ENCODE measurements at places on chromosomes 1 and 21.

GRCh38 chr21:39386194-39386593 is 37.3 kb upstream of the HMGN1 start:
- DNase-seq: peak; percentile 52

DNA sequence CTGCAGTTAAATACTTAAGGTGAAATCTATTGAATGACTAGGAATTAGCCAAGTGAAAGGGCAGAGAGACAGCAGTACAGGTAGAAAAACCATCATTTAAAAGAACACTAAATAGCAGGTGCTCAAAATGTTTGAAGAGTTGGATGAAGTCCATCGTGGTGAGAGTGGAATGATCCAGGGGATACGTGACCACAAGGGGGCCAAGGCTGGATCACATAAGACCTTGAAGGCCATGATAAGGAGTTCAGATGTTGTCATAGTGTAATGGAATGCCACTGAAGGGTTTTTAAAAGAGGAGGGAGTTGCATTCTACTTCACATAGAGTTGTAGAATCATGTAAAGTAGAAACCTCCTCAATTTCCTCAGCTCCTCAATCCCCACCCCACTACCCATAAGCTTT is 34.8 kb upstream of the HOOK1 start:
- peak; percentile 22 for DNase-seq

GRCh38 chr1:111323231-111323630 is 32.6 kb downstream of the CHIA start:
- DNase-seq: no peak

GRCh38 chr1:37267111-37267835 is 207.1 kb upstream of the ZC3H12A start:
- DNase-seq: no peak

DNA sequence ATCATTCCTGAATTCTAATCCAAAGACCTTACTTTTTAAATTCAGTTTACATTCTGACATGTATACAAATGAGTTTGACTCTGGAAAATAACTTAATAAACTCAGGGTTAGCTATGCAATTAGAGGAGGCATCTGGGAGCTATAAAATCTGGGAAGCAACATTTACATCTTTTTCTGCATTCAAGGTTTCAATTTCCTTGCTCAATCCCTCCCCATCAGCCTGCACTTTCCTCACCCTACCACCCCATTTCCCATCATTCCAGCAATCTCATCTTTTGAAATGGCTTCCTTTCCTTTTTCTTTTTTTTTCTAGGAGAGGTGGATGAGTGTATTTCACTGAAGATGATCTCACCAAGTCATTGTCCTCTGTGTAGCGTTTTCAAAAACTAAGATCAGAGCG is 65.3 kb upstream of the BEND5 start:
- DNase-seq: no peak

DNA sequence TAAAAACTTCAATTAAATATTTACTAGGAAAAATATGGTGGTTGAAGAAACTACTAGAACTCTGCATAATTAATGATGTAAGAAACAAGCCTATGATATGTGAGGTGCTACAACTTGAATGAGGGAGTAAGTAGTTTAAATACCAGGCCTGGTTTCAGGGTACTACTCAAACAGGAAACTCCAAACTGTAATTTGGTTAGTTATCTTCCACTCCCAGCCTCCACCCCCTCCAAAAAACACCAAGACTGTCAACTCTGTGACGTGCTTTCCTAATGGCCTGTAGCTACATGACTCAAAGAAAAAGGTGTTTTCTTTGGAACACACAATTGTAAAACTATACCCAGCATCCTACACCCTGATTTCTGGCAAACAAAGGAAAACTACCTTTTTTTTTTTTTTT is 55.9 kb upstream of the RCC1 start:
- DNase-seq: no peak

DNA sequence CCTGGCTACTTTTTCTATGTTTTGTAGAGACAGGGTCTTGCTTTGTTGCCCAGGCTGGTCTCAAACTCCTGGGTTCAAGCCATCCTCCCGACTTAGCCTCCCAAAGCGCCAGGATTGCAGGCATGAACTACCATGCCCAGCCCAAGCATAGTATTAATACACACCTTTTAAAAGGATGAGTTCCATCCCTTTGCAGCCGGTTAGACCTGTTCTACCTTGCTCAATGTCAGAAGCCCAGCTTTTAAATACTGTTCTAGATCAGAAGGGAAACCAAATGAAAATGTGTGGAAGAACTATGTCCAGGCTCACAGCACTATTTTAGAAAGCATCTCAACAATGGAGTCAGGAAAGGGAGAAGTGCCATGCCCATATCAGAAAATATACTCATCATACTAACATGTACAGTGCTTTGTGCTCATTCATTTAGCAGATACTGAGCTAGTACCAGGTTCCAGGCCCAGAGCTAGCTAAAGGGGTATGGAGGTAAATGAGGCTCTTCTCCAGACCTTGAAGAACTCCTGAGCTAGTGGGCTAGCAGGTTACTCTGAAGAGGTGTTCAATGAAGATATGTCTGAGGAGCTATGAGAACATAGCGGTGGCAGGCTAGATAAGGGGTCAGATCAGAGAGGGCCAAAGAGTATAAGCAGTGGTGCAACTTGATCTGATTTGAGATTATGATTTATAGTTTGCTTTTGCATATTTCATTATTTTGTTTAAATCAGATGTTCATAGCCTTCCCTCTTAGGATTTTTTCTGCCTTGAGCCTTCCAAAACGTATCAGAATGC is 78.2 kb downstream of the RNF220 start:
- DNase-seq: no peak

DNA sequence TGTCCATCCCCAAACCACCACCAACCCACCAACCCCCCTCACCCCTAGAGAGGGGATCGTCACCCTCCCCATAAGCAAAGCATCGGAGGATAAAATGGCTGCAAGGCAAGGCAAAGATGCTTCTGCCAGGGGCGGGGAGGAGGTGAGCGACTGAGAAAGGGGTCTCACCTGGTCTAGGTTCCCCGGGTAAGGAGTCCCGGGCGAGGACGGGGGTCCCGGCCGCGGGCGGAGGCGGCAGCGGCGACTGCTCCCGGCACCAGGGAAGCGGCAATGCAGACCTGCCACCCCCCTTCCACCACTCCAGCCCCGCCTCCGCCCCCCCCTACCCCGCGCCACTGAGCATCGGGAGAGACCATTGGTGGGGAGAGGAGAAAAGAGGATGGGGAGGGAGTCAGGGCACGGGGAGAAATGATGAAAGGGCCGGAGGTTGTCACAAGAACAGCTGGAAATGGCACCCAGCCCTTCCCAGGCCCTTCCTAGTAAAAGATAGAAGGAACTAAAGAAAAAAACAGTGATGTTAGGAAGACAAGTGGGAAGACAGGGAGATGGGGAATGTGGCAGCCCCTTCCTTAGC is at the start of gene SV2A:
TSS of gene SV2A (minus strand) at position 274 of the 574 bp plus-strand sequence. CDS start 4,004 bp downstream, outside the sequence.
- peak; percentile 40 for DNase-seq

- no peak for DNase-seq
Observed at GRCh38 chr1:102102276-102102780, 105.6 kb upstream of the OLFM3 start.

DNA sequence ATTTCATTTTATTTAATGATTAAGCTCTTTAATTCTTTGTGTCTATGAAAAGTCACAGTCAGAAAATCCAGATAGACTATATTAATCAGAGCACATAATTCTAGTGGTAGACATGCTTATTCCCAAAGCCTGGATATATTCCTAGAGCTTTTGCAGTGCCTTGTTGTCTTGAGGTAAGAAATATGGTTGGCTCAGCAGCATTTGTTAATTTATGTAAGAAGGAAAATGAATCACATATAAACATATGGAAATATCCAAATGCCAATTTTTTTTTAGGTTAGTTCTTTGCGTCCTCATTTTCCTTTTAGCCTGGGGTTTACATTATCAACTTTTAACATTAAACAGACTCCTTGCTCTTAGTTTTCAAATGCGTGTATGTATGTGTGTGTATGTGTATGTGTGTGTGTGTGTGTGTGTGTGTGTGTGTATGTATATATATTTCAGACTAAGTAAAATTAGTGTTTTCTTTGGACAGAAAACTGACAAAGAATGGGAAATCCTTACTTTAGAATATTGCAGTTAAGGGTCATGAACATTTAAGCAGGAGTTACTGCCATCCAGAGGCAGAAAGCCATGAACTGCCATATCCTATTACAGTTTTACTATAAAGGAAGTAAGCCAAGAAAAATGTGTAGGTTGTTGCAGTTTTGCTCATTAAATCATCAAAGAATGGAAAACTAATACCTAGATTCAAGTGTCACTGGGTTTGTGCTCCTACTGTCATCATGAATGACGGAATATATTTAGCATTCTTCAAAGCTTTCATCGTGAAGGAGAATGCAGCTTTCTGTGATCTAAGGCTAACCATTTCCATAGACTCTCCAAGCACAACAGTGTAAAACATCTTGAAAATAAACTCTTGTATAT is 477.1 kb upstream of the NR5A2 start:
- peak; percentile 21 for DNase-seq

DNA sequence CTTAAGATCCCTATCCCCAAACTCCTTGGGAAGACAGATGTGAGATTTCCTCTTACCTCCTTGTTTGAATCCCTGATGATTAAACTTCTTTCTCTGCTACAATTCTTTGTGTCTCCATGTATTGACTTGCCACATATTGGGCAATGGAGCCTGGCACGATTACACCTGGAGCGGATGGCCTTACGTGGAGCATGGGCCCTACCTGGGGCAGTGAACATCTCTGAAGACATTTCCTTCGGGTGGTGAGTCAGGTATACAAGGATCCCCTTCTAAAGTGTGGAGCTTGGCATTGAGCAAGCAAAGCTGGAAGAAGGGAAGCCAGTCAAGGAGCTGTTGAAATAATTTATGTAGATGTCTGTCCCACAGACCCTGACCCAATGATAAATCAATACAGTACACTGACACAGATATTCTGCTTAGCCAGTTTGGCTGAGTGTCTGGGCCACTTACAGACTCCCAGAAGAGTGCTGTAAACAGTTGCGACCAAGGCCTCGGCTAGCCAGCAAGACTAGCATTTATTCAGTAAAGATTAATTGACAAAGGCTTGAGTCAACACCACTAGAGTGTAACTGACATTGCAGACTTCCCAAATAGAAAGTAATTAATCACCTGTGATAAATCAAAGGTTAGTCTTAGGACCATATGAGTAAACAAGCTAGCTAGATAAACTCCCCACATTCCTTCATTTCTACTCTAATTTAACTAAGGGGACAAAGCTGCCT is 83.1 kb upstream of the KCNK1 start:
- DNase-seq: no peak

GRCh38 chr1:9410737-9411297 is 118.1 kb downstream of the SPSB1 start:
- DNase-seq: peak; percentile 97

GRCh38 chr21:25331286-25331685 is 276.0 kb downstream of the MRPL39 start:
- DNase-seq: peak; percentile 61

- no peak for DNase-seq
Observed at GRCh38 chr1:184425449-184426277, 38.8 kb downstream of the C1orf21 start.

GRCh38 chr1:175757381-175758015 is 14.1 kb upstream of the TNR start:
- no peak for DNase-seq

GRCh38 chr21:14523234-14523633 is 22.9 kb downstream of the SAMSN1 start:
- DNase-seq: no peak

- no peak for DNase-seq
Observed at GRCh38 chr1:178119628-178120027, 25.7 kb downstream of the RASAL2 start.

- DNase-seq: peak; percentile 77
Observed at GRCh38 chr1:193406901-193407300, 220.5 kb upstream of the B3GALT2 start.

DNA sequence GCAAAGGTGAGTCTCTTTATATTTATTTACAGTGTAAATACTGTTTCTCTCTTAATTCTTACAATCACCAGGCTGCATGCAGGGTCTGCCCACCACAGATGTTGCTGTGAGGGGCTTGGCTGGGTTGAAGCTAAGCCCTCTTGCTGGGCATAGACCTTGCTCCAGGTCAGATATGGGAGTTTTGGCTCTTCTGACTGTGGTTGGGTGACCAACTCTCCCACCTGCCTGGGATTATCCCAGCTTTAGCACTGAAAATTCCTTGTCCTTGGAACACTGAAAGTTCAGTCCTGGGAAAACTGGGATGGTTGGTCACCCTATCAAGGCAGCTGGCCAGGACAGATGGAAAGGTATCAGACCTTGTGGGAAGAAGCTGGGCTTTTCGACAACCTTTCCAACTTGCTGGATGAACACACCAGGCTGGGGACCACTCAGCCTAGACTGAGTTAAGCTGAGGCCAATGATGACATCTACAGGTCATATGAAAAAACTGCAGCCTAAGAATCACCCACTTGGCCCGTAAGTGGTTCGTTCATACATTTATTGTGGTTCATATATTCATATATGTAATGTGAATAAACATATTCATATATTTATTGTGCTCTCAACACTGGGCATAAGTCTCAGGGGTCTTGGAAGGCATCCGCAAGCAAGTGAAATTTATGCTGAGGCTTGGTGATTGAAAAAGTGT is 26.6 kb upstream of the HPDL start:
- peak; percentile 77 for DNase-seq

DNA sequence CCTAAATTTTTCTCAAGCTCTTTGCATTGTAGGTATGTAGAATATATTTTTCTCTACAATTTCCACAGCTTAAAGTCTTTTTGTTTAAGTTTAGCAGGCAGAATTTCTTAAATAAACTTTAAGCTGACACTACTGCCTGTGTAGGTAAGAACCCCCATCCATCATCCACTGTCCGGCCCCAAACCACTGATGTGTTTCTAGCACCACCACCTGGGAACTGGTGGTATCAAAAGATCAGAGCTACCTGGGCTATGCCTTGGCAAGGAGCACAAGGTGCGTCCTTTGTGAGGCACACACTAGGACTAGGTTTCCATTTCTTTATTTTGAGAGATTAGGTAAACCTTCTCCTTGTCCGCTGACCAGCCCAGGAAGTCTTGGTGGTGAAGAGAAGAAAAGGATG is 10.5 kb upstream of the LELP1 start:
- peak; percentile 3 for DNase-seq

DNA sequence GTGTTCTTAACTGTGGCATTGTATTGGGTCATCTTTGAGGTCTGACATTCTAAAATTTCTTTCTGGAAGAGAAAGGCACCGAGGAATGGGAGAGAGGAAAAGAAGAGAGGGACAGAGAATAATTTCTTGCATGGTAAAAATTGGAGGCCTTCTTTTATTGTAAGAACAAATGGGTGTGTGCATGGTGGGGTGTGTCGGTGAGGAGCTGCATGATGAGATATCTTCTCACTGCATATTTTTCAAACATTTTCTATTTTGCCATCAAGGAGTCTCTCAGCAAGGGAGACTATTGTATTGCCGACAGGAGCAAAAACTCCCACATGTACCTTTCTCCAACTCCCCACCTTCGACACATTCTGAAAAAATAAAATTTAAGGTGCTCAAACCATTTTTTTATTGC is 6.5 kb upstream of the CTSE start:
- no peak for DNase-seq

GRCh38 chr21:31268090-31268489 is 76.0 kb downstream of the TIAM1 start:
- no peak for DNase-seq

GRCh38 chr1:21496886-21497285 is 12.3 kb upstream of the ALPL start:
- DNase-seq: no peak

- DNase-seq: no peak
Observed at GRCh38 chr1:89604414-89604735, 28.5 kb upstream of the LRRC8C start.
